Retina (tissue), 1 donor: ENCODE measurements at places on chromosomes 13 and 19.

- peak; percentile 30 for DNase-seq
Observed at GRCh38 chr19:33227242-33227650, 1.6 kb upstream of the SLC7A10 start.

DNA sequence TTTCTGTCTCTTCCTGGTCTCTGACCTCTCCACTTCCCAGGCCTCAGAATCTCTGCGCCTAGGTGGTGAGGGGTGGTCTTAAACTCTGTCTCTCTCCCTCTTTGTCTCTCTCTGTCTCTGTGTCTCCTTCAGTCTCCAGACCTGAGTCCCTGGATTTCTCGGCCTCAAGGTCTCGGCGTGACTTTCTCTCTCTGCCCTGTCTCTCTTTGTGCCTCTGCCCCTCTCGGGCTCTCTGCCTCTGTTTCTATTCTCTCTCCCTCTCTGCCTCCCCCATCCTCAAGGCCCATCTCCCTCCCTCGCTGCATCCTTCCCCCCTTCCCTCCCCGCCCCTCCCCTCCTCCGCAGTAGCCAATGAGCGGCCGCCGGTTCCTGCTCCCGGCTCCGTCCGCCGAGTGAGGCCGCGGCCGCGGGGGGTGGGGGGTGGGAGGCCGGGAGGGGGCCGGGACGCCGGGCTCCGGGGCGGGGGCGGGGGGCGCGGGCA is at the start of gene CACNG7:
Gene CACNG7 (plus strand): TSS at position 344 of the 481 bp plus-strand sequence. CDS start 3,554 bp downstream, outside the sequence.
- DNase-seq = no peak

GRCh38 chr13:73740666-73741065 is 393.5 kb downstream of the KLF12 start:
- DNase-seq = no peak

DNA sequence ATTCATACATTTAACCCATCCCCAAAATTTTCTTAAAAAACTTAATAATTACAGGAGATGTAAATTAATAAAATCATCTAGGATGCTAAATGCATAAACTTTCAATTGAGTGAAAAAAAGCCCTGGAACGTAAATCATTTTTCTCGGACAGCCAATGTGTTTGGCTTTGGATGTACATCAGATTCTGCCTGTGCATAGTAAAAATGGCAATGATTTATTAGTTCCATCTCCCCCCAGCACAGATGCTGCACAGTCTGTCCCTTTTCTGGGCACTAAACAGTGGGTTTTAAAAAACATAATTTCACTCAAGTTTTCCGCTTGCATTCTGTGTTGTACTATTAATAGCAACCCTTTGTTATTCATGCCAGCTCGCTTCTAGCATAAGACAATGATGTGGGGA is 147.7 kb downstream of the TM9SF2 start:
- no peak for DNase-seq

DNA sequence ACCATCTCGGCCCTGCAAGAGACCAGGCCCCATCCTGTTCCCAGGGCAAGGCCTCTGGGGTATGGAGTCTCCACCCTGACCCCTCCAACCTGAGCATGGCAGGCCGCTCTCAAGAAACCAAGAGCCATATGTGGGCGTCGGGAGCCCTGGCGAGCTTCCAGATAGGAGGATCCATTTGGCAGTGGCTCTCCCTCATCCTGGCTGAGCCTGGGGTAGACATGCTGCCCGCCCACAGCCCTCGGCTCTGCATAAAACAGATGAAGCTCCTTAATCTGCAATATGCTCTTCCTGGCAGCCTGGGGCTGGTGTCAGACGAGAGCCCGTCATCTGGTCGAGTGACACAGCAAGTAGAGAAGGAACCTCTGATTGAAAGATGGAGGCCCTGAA is 6.1 kb downstream of the ATP13A1 start:
- no peak for DNase-seq

GRCh38 chr19:11399667-11400066 is 15.6 kb upstream of the EPOR start:
- no peak for DNase-seq

DNA sequence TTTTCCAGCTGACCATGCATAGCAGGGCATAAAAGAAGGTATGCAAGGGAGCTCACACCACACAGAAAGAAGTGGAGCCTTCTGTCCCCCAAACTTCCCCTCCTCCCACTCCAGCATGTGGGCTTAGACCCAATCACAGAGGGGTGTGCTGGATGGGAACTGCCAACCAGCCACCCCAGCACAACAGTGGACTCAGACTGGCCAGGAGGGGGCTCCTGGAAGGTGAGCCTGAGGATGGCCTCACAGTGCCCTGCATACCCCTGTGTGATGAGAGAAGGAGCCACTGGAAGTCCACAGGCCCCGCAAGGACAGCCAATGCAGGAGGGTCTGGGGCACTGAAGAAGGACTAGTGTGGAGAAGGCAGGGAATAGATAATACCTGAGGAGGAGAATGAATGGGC is 106.9 kb upstream of the SERP2 start:
- DNase-seq = no peak

DNA sequence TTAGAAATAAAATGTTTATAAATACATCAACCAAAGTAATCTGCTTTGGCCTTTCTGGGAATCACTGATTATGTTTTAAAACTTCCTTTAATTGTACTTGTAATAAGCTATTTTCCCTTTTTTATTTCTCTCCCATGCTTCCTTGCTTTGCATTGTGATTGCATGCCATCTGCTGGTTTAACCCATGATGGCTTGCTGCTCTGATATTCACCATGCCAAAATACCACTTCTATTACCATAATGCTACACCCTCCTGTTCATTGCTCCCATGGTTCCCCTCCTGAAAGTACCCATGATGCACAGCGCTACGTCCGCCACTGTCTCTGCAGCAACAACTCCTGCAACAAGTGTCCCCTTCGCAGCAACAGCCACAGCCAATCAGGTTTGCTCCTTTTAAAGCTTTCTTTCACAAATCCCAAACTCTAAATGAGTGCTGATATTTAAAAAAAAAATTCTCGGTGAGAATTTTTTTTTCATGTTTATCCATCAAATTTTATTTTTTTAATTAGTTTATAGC is 67.7 kb upstream of the RAP2A start:
- DNase-seq = no peak

DNA sequence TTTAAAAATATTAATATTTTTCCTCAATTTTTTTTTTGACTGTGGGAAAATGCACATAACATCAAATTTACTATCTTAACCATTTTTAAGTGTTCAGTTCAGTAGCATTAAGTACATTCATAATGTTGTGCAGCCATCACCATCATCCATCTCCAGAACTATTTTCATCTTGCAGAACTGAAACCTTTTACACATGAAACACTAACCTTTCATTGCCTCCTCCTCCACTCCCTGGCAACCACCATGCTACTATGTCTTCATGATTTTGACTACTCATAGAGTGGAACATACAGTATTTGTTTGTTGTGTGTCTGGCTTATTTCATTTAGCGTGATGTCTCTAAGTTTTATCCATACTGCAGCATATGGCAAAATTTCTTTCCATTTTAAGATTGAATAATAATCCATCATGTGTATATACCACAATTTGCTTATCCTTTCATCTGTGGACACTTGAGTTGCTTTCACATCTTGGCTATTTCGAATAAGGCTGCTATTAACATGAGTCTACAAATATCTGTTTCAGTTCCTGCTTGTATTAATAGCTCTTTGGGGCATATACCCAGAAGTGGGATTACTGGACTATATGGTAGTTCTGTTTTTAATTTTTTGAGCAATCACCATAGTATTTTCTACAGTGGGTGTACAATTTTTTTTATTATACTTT is 376.4 kb downstream of the MTUS2 start:
- no peak for DNase-seq

DNA sequence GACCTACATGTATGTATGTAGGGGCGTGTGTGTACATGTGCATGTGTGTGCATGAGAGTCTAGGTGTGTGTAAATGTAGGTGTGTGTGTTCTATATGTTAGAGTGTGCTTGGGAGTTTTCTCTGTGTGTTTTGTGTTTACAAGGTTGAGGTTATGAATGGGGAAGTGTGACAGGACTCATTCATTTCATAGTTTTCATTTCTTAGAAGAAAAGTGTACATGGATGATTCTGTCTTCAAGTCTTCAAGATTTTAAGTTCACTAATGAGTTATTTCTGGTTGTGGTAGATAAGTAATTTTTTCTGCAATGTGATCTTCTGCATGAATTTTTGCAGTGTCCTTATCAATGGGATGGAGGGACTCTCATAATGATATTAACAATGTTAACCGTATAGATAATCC is 118.2 kb upstream of the SLC10A2 start:
- no peak for DNase-seq

GRCh38 chr19:28883241-28883693 is 329.7 kb downstream of the UQCRFS1 start:
- peak; percentile 52 for DNase-seq

DNA sequence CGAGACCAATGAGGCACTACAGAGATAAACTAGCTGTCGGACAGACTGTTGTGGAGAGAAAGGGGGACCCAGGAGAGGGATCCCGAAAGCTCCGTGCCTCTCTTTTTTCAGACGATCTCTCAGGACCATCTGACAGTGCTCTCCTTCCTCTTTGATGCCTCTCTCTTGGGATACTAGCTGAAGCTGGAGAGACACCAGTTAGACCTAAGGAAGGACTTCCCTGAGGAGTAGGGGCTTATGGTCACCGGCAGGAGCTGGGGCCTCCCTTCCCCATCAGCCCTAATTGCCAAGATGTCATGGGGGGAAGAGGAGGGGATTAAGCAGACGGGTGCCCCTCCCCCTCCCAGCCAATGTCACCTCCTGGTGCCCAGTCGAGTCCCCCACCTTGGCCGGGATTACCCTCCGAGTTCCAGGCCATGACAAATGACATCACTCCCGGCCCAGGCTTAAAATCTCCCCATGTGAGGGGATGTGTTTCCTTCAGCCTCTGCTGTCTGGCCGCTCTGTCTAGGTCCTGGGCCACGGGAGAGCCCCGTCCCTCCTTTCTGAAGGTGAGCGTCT is at the start of gene CRX:
Gene CRX (plus strand): TSS at position 478 of the 561 bp plus-strand sequence. CDS start 12,507 bp downstream, outside the sequence.
- no peak for DNase-seq

- DNase-seq = no peak
Observed at GRCh38 chr19:2288338-2288817, 6.4 kb upstream of the PEAK3 start.

DNA sequence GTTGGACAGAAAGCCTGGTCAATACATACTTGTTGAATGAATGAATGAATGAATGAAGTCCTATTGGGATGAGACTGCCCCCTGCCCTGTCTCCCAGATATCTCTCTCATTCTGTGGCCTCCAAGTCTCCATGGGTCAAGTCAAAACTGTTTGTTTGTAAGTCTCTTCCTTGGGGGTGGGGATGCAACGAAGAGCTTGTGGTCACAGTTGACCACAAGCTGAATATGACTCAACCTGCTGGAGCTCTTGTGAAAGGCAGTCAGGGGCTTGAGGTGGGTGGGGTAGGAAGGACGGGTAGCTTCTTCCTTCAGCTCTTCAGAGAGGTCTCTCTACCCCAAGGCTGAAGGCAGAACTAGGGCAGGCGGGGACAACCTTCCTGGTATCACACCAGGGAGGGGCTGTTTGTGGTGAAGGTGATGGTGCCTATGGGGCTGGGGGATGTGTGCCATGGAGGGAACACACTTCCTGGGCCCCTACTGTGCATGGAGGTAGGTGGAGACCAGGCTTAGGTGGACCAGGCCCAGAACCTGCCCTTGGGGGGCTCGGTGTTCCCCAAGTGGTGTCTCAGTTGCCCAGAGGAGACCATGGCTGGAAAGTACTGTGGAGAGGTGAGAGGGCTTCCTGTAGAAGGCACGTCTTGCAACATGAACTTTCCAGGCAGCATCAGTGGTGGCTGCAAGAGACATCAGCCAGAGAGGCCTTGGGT is 8.0 kb downstream of the MYO1F start:
- DNase-seq = no peak

GRCh38 chr19:41960973-41961372 is 1.9 kb upstream of the RABAC1 start:
- DNase-seq = no peak

DNA sequence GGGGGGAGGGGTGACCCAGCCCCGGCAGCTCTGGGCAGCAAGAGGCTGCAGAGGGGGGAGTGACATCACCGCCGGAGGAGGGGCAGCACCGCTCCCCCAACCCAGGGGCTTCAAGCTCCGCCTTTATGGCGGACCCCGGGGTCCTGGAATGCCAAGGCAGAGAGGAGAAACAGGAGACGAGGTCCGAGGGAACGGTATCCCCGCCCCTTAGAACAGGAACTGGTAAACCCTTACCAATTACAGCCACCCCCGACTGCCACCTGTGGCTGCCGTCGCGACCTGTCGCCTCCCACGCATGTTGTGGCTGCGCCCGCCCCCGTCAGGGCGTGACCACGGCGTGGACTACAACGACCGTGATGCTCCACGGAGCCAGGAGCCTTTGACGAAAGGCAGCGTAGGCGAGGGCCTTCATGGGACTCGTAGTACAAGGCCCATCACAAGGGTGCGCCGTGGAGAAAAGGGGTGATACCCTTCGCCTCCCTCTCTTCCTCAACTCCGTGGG is 4.1 kb upstream of the KCNC3 start:
- peak; percentile 99 for DNase-seq

GRCh38 chr19:41363371-41363752 is 587 bp downstream of the B9D2 start:
- DNase-seq = no peak

DNA sequence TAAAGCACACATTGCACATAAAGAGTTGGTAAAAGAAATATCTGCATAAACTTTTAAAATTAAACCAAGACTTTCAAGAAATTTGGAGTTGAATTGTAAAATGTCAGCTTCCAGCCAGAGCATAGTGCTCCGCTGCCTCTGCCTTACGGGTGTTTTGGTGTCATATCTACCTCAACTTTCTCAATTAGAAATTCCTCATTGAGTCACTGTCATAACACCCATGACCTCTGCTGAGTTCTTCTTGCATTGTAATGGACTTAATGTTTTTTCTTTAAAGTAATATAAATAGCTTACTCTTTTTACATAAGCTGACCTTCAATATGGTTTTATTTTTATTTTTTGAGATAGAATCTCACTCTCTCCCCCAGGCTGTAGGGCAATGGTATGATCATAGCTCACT is 551.0 kb upstream of the NBEA start:
- no peak for DNase-seq

GRCh38 chr19:10205636-10206035 is 10.9 kb upstream of the DNMT1 start:
- no peak for DNase-seq

- DNase-seq = no peak
Observed at GRCh38 chr19:19432732-19433131, 27.3 kb downstream of the GATAD2A start.
